Spleen (tissue), 13 donors: ENCODE measurements at places on chromosomes 2 and 18. TPM values are rescaled to one million over a fixed set of nuclear protein-coding genes. Genes with fewer than 3 reads are reported as not detected.

DNA sequence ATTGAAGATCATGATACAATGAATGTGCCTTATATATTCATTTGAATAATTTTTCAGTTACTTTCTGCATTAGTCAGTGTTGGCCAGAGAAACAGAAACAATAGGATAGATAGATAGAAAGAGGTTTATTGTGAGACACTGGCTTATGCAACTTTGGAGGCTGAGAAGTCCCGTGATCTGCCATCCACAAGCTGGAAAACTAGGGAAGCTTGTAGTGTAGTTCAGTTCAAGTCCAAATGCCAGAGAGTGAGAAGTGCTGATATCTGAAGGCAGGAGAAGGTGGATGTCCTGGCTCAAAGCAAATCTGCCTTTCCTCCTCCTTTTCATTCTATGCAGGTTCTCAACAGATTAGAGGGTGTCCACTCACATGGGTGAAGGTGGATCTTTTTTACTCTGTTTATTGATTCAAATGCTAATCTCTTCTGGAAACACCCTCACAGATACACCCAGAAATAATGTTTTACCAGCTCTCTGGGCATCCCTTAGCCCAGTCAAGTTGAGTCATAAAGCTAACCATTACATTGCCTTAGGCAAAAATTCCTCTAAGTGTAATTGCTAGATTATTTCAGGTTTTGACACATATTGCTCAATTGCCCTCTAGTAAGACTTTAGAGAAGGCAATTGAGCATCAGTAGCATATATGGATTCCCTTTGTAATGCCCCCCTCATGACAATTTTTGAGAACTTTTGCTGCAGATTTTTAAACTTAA is 341.4 kb downstream of the LPIN1 start:
- H3K4me1 ChIP-seq: peaks cover 6% of the 10 kb centered on the region
- H3K36me3 ChIP-seq: no peaks in the 10 kb centered on the region
- H3K27ac ChIP-seq: no peak overlapping the region
- no peaks in the 10 kb centered on the region for H3K27me3 ChIP-seq
- no peak overlapping the region for H3K4me3 ChIP-seq
- DNase-seq: no peak

CCDC121 gene
- polyA plus RNA-seq: 1.7 TPM

DNA sequence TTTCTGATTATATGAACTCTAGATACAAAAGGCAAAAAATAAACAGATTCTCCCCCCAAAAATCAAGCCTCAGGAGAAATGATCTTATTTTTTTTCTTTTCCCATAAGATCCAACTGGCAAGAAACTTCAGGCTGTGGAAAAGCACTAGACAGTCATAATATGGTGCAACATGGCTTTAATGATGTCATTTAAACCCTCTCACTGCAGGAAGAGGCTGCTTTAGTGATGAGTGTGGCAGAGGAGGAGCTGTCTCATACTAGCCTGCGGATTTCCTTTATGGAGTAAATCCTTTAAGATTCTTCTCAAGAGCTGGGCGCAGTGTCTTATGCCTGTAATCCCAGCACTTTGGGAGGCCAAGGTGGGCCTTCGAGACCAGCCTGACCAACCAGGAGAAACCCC is 83.3 kb upstream of the CD28 start:
- H3K27me3 ChIP-seq: no peaks in the 10 kb centered on the region
- no peak overlapping the region for H3K4me3 ChIP-seq
- H3K36me3 ChIP-seq: no peaks in the 10 kb centered on the region

GRCh38 chr18:62450546-62451410 is 72.0 kb upstream of the ZCCHC2 start:
- no peaks in the 10 kb centered on the region for H3K36me3 ChIP-seq
- no peaks in the 10 kb centered on the region for H3K27me3 ChIP-seq
- H3K4me1 ChIP-seq: peaks cover 10% of the 10 kb centered on the region
- no peak overlapping the region for H3K4me3 ChIP-seq
- H3K27ac ChIP-seq: peak overlapping the region; percentile 60

IL1RN gene
- 11.1 TPM for polyA plus RNA-seq

GRCh38 chr2:154158101-154158500 is 286.4 kb downstream of the GALNT13 start:
- no peak overlapping the region for H3K4me3 ChIP-seq
- H3K27me3 ChIP-seq: no peaks in the 10 kb centered on the region
- H3K27ac ChIP-seq: no peak overlapping the region
- DNase-seq: no peak

DNA sequence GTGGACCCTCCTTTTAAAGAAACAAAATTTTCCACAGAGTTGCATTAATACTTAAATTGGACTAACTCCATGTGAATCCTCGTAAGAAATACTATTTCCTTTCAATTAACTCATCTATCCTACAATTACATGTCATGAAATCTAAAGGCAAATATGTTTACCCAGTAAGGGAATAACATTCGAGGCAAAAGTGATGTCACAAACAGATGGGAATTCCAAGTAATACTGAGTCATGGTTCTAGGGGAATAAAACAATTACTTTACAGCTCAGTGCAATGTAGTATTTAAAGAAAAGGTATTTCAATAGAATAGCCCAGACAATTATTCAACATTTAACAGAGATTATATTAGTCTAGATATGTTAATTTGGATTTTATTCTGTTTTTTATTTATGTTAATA is 205.8 kb downstream of the ZNF385B start:
- H3K27me3 ChIP-seq: no peaks in the 10 kb centered on the region
- H3K4me3 ChIP-seq: no peak overlapping the region
- no peaks in the 10 kb centered on the region for H3K36me3 ChIP-seq
- no peak for DNase-seq
- no peaks in the 10 kb centered on the region for H3K4me1 ChIP-seq

CYS1 gene
- polyA plus RNA-seq: 0.43 TPM
